M059J (cell line): ENCODE measurements at places on chromosomes 3 and 15. TPM values are rescaled to one million over a fixed set of nuclear protein-coding genes. Genes with fewer than 3 reads are reported as not detected.

DNA sequence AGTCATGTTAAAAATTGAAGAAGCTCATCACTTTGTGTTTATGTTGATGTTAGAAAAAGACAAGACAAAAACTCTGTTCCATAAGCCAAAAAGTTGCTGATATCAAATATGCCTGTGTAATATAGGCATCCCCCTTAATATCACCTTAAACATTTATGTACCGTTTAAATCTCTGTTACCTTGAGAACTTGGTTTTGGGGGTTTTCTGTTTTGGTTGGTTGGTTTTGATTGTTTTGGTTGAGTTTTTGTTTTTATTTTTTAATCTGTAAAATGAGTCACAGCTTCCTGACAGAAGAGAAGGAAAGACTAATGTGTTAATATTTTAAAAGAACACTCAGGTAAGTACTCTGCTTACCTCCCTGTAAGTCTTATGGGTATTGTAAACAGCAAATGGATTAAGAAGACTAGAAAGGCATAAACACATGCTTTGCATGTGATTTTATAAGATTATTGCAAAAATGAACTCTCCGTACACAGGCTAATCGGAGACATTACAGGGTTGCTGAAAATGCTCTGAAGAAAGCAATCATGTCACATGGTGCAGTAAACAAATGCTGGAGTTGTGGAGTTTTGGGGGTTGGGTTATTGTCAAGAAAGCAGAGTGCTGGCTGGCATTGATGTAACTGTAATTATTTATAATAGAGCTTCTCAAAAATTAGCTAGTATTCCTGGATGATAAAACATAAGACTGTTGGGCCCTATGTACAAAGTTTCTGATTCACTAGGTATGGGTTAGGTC is 69.5 kb upstream of the MBNL1 start:
- no peak for DNase-seq

- no peak for DNase-seq
Measured at GRCh38 chr3:49454898-49455681, 15.0 kb upstream of the DAG1 start.

DNA sequence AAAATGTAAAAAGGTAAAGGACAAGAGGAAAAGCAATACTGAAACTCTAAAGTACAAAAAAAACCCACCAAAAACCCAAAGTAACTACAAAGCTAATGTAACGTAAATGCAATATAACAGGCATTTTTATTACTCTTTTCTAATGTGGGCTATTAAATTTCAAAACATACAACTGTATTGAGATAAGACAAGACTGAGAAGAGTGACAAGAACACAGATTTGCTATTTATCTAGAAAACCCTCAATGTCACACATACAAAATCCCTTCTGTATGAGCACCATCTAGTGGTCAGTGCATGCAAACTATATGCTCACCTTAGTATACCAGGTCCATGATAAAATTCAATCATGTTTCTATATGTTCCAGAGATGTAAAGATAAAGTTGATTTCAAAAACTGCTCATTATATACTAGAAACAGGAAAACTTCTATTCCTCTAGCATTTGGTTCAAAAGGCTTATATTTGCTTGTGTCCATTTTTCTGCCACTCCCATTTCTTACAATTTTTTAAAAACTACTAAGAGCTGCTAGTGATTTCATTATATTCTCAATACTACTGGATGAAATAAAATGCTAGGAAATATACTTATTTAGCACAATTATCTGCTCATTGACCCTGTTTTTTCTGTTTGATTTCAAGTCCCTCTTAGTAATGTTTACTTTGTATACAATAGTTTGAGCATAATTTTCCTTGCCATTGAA is 111.4 kb downstream of the DLG1 start:
- peak; percentile 70 for DNase-seq

- peak; percentile 56 for DNase-seq
Measured at GRCh38 chr15:75947092-75947491, 43.4 kb downstream of the FBXO22 start.

- peak; percentile 80 for DNase-seq
Measured at GRCh38 chr15:85030301-85030929, 48.8 kb downstream of the PDE8A start.

GRCh38 chr15:72827226-72827625 is 43.7 kb upstream of the ADPGK start:
- DNase-seq = no peak

GRCh38 chr15:89335298-89336041 is 846 bp upstream of the POLG start:
- no peak for DNase-seq

DNA sequence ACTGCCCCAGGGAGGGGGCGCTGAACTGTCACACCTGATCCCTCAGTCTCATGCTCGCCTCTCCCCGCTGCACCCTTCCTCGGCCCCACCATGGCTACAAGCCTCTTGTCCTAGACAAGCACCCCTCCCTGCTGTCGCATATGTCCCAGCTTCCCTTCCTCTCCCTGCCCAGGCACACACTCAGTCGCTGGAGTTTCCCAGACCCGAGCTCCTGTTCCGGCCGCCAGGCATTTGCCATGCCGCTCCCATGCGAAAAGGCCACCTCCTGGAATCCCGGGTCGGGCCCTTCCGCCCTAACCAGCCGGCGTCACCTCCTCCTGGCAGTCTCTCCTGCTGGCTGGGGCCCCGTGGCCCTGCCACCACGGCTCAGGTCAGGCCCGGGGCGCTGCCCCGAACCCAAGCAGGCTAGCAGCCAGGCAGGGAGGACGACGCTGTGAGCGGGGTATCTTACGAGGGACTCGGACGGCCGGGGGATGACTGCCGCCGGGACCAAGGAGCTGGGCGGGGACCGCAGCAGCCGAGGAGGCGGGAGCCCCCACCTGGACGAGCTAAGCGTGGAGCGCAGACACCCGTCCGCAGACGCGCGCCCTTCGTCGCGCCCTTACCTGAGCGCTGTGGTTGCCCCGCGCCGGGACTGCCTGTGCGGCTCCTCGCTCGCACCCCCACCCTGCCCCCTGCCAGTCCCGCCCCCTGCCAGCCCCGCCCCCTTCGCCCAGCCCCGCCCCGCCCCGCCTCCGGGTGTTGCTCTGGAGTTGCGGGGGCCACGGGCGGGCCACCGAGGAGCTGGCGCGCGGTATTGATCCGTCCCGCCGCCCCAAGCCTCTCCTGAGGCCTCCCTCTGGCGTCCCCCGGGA is at the start of gene ALS2CL:
Gene ALS2CL (minus strand): TSS at position 642 of the 854 bp plus-strand sequence. CDS start 4,239 bp downstream, outside the sequence.
- peak; percentile 59 for DNase-seq

DNA sequence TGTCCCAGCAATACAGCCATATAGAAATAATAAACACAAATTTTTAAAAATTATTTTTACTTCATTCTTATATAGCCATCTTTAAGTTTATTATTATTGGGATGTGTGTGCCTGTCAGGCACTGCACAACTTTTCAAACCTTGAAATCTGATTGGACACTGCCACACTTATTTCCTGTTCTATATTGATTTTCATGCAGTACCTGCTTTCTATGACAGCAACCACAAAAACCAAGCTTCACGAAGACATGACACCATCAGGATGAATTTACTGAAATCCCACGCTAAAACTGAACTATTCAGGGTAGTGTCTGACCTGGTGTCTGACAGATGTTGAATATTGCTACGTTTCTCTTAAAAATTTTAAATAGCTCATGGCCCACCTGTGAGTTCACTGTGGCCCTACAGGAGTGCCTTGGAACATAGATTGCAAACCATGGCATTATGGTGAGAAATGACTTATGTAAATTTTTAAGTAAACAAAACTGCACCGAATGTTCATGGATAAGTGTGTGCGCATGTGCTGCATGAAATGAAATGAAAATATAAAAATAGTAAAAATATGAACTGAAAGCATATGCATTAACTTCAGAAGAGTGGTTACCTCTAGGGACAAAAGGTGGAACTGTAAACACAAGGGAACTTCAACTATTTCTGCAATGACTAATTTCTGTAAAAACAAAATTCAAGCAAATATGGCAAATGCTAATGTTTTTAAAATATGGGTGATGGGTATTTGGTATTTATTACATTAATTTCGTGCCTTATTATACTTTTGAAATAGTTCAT is 152.3 kb downstream of the ZBTB20 start:
- no peak for DNase-seq

GRCh38 chr3:129520960-129521359 is 7.5 kb upstream of the RHO start:
- DNase-seq = peak; percentile 16

DNA sequence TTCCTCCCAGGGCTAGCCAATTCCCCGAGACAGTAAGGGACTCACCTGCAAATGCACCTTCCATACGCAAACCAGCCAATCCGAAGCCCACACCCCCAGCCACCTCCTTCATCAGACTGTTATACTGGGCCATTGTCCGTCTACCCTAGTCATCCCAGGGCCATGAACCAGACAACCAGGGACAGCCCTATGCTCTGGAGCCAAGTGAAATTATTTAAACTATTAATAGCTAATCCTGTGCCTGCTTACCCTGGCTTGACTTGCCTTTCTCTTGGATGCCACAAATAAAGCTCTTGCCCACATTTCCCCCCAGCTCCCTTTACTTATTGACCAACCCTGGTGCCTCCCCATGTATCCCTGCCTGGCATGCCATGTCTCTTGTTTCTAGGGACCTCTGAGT is 4.0 kb upstream of the CHRNB4 start:
- DNase-seq = no peak

DNA sequence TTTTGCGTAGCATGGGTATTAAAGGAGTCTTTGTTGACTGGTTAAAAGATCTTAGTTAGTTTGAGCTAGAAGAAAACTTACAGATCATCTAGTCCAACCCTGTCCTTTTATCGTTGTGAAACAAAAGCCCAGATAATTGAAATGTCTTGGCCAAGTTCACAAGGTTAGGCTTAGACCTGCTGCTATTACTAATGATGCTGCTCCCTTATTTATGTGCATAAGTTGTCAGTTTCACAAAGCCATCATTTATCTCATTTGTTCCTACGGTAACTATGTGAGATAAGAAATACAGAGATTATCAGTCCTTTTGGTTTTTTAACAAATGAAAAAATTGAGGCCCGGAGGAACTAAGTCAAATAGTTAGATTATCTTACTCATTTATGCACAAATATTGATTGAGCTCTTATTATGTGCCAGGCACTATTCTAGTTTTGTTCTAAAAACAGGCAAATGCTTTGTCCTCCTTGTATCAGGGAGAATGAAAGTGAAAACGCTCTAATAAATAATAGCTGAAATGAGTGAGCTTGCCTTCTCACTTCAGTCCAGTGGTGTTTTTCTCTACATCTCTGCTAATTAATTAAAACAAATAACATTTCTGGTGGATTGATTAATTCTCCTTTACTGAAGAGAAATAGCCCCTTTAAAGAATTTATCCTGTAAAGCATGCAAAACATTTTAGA is 49.1 kb upstream of the TPRG1 start:
- DNase-seq = no peak

- DNase-seq = peak; percentile 89
Measured at GRCh38 chr3:172646439-172647015, 64.3 kb downstream of the NCEH1 start.

DNA sequence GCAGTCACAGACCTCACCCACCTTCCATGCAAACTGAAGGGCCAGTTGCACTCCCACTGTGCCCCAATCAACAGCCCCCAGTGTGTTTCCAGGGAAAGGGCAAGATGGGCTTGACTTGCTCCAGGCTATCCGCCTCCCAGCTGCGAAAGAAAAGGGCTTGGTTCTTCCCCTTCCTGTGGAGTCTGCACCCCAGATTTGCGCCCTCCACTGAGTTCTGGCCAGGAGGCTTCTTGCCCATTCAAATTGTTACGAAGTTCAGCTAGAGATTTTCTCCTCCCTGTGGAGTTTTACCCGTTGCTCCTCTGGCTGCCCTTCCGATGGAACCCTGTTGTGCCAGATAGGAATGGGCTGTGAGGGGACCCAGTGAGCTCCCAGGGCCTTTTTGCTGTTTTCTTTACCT is 1096.9 kb upstream of the ALCAM start:
- DNase-seq = no peak

- DNase-seq = no peak
Measured at GRCh38 chr3:66693461-66694031, 192.7 kb upstream of the LRIG1 start.

- DNase-seq = no peak
Measured at GRCh38 chr3:90007778-90008499, 900.5 kb downstream of the EPHA3 start.

DNA sequence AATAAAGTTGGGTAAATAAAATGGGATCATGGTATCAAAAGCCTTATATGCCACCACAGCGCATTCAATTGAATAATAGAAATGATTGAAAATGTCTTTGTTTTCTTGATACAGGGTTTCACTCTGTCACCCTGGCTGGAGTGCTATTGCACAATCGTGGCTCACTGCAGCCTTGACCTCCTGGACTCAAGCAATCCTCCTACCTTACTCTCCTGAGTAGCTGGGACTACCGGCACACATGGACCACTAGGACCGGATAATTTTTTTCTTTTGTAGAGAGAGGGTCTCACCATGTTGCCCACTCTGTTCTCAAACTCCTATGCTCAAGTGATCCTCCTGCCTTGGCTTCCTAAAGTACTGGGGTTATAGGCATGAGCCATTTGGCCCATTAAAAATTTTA is 33.8 kb upstream of the BBX start:
- no peak for DNase-seq

DNA sequence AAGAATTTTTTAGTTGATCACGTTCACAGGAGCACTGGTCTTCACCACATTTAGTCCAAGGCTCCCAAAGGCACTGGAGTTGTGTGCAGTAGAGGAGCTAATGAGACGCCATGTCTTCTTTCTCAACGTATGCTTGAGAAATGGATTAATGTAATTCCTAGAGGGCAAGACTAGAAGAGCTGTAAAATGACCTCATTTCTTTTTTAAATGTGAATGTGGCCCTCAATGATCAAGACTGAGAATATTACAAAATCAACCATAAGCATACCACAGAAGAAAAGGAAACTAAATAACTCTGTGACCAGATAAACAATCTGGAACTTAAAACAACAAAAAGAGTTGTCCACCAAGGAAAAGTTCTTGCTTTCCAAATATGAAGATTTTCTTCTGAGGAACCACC is 112.1 kb upstream of the THBS1 start:
- no peak for DNase-seq

DNA sequence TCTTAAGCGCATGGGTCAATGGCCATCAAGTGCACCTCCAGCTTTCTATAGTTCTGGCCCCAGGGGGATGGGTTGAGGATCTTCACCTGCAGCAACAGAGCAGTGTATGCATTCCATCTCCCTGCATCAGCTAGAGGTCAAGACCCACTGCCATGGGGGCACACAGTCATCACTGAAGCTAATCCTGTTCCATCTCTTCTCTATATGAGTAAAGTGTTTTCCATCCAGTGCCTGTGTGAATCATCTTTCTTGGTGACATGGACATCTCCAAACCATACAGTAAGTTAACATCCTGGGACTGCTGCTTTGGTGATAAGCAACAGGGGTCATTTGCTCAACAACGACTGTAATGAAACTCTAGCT is 4.4 kb upstream of the ENTPD3 start:
- peak; percentile 65 for DNase-seq

The CHST13 gene
- not detected in 2 replicates for total RNA-seq

The CTXN2 gene
- 0.20 TPM in 1 of 2 replicates, not detected in the other for total RNA-seq

The CCR9 gene
- not detected in 2 replicates for total RNA-seq

The VIPR1 gene
- 0.12 and 0.15 TPM in 2 replicates for total RNA-seq

The HYAL1 gene
- not detected in 2 replicates for total RNA-seq

The A4GNT gene
- not detected in 2 replicates for total RNA-seq

The RBM5 gene
- 18.0 and 37.1 TPM in 2 replicates for total RNA-seq

The SPINT1 gene
- total RNA-seq = 8.3 and 15.5 TPM in 2 replicates

The EEFSEC gene
- 13.8 and 14.3 TPM in 2 replicates for total RNA-seq

The CILP gene
- 0.02 TPM in 1 of 2 replicates, not detected in the other for total RNA-seq

The DCBLD2 gene
- 380 and 529 TPM in 2 replicates for total RNA-seq
